ENCODE measurements at places on chromosomes 7 and 10. TPM values are rescaled to one million over a fixed set of nuclear protein-coding genes. Genes with fewer than 3 reads are reported as not detected.

ABCB1 gene
- total RNA-seq, result 1.7 TPM

CD36 gene
- total RNA-seq, result 24.7 TPM

GPR37 gene
- 3.8 TPM for total RNA-seq

C10orf62 gene
- total RNA-seq, result 0.14 TPM

TAS2R3 gene
- total RNA-seq, result 0.85 TPM

FRMD4A gene
- total RNA-seq, result 10.7 TPM

AVL9 gene
- 27.8 TPM for total RNA-seq

Measured in smooth muscle cell of bladder (primary cell).